ENCODE measurements at places on chromosomes 16 and 17.

DNA sequence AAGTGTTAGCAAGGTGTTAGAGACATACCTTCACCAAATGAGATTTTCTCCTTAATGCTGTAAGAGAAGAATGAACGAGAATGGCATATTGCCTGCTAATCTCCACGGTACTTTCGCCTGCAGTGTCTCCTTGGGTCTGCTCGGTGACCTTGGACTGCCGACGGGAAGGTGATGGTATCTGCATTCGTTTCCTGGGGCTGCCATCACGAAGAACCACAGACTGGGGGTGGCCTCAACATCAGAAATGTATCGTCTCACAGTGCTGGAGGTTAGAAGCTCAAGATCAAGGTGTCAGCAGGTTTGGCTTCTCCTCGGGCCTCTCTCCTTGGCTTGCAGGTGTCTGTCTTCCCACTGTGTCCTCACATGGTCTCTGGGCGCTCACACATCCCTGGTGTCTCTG is 86.3 kb upstream of the TNRC6C start:
- DNase-seq: no peak

DNA sequence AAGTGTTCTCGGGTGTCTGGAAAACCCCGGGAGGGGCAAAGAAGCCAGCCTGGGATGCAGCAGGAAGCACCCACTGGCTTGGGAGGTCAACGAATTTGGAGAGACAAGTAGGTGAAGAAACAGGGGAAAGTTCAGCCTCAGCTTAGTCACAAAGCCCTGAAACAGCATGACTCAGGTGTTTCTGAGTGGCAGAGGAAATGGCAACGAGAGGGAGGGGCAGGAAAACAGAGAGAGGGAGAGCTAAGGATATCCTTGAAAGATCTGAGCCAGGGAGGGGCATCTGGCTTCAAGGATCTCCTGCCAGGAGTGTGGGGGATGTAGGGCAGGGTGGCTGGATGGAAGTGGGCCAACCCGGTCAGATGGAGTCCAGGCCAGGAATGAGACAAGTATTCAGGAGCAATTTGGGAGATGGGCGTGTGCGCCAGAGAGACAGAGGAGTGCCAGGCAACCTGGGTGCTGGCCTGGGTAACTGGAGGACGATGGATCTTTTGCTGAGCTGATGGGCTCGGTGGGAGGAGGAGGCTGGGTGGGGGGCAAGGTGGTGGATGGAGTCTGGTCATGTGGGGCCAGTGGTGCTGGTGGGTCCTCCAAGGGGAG is 27.2 kb downstream of the ABCC3 start:
- no peak for DNase-seq

DNA sequence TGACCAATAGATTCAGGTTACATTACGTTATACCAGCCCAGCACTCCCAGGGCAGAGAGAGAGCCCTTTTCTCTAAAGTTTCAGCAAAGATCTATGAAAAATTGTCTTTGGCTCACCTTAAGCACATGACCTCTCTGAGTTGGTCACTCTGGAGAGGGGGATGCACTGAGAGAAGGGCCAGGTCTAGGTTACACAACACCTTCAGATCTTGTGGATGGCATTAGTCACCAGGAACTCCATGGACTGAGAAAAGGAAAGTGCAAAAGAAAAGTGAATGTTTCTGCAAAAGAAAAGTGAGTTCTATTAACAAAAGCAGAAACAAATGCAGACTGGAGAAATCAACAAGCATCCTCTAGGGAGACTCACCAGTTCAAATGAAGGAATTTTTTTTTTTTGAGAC is 253.3 kb upstream of the SALL1 start:
- no peak for DNase-seq

DNA sequence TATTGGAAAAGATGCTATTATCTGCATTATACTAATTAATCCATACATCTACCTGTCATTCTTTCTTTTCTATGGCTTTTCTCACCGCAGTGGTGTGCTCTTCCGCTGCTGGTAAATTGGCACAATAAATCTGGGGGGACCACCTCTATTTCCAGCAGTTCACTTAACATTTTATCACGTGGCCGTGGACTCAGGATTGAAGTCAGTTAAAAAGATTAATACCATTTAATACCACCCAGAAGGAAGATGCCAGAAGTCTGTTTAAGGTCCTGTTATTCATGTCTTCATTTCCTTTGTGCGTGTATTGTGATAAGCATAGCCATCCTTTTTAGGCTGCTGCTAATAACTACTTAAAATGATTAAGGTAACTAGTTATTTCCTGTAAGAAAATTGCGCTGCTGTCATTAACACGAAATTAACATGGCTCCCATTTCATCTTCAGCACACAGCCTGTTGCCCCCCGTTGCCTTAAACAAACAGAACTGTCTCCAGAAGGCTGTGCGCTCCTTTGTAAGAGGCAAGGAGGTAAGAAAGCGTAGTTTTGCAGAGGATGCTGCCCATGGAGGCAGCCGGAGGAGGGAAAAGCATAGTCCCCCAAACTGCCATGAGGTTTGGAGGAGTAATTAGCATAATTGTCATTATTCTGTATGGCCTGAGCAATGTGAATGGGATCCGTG is 414.4 kb downstream of the UTP18 start:
- DNase-seq: no peak

- DNase-seq: no peak
Observed at GRCh38 chr17:83144421-83145357, 65.3 kb downstream of the METRNL start.

DNA sequence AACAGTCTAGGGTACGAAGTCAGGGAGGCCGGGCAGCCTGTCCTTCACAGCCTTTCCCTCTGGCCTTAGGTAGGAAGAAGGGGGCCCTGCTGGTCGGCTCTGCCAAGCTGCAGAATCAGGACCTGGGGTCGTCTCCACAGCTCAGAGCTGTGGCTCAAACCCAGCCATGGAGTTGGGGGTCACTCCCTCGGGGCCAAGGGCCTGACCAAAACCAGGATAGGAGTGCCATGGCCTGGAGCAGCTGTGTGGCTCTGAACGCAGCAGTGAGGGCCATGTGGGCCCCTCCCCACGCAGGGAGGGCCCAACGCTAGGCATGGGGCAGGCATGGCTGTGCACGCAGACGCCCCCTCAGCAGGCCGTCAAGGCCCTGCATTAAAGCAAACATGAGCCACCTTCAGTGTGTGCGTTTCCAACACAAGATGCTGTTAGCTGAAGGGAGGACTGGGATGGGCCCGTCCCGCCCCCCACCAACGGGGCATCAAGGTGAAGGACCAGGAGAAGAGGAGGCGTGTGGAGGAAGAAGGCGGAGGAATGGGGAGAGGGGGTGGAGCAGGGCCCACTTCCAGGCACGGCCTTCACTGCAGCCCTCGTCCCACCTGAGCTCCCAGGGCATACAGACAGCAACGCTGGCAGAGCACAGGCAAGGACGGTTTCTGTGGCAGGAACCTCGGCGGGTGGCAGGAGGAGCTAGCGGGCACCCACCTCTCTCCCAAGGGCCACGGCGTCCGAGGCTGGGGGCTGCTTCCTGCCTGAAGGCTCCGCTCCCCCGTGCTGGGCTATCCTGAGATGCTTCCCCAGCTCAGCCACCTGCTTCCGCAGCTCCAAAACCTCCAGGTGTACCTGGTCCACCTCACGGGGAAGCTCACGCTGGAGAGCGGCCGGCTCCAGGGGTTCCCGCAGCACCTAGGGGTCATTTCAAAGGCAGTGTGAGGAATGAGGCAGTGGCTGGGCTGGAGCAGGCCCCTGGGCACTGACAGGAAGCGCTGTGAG is 55.3 kb downstream of the CCDC57 start:
- no peak for DNase-seq

- no peak for DNase-seq
Observed at GRCh38 chr17:2237521-2237921, 66.1 kb downstream of the SMG6 start.

DNA sequence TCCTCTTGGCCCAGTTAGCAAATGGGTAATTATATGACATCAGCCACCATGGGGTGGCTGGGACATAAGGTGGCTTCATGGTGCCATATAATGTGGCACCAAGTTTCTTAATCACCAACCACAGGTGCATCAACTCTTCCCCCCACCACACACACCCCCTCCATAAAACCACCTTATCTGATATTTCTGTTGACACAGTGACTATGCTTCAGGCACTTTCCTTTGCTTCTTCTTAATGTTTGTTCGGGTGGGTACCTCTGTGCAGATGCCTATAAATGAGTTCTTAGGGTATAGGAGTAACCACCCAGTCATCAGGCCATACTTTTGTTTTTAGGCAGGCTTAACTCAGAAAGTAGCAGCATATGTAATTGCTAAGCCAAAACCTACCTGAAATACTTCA is 29.5 kb downstream of the RNF43 start:
- DNase-seq: no peak

DNA sequence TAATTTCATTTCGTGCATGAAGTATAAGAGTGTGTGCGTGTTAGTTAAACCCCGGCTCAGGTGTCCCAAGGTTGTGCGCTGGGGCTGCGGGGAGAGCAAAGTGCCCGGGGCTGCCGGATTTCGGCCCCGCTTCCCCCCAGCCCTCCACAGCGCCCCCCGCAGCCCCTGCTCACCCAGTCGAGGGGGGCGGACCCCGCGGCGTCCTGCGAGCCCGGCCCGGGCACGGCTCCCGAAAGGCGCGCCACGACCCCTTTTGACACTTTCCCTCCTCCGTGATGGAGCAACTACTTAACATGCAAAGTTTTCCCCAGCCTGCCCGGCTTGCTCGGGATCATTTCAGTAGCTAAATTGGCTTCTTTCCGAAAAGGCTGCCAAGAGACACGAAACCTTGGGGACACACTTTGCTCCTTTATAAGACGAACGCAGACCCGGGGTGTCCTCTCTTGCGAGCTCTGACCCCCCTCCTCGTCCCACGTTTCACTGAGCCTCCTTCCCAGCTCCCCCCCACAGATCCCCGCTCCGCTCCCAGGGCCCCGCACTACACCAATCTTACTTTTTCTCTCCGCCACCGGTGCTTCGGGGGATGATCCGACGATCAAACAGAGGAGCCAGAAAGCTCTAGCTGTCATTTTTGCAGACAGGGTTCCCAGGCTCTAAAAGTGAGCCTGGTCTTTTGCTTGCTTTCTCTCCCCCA is 552 bp downstream of the C17orf58 start:
- DNase-seq: peak; percentile 23

- DNase-seq: no peak
Observed at GRCh38 chr17:8835106-8835505, 32.4 kb downstream of the PIK3R6 start.

- peak; percentile 22 for DNase-seq
Observed at GRCh38 chr17:38428643-38429371, 543 bp downstream of the ARHGAP23 start.

DNA sequence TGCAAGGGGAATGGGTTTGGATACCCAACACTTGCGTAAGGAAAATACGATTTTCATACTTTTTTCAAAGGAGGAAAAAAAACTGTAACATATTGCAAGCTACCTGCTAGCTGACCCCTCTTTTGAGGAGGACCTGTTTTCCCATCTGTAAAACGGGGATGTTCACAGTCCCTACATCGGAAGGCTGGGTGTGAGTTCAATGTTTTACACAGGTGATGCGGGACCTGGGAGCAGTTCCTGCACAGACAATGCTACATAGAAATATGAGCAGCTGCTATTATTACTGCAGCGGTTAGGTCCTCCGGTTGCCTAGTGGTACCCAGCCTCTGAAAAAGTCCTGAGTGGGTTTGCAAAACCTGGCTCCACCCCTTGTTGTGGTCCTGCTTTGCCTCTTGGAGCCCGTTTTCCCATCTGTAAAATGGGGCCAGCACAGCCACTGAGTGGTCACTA is 3.5 kb downstream of the SOCS1 start:
- DNase-seq: no peak

- DNase-seq: no peak
Observed at GRCh38 chr17:27239046-27239445, 54.9 kb upstream of the WSB1 start.

DNA sequence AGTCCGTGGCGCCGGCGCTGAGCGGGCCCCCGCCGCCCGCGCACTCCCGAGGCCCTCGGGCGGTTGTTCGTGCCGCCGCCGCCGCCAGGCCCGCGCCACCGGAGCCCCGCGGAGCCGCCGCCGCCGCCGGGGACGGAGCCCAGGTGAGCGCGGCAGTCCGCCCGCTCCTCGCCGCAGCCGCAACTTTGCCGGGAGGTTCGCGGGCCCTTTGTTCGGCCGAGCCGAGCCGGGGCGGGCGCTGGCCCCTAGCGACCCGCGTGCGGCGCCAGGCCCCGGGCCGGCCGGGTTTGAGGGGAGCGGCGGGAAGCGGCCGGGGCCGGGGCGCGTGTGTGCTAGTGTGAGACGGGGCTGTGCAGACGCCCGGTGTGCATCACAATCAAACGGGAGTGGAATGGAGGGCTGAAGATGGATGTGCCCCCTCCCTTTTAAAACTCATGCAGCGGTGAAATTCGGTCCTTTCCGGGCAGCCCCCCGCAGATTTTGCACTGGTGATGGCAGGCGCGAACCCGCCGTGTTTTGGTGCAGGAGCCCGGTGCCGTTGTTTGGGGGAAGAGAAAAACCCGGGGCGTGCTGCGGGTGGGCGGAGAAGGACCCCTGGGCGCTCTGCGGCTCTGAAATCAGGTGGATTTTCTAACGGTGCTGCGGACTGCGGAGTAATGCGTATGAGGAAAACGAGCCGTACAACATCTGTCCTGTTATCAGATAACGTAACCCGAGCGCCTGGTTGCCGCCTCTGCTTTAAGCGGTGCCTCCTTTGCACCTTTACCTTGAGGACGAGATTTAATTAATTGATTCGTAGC is 823 bp downstream of the TNRC6C start:
- peak; percentile 45 for DNase-seq

GRCh38 chr17:2690165-2691068 is 21.1 kb downstream of the CLUH start:
- DNase-seq: no peak

GRCh38 chr16:57185446-57185944 is 344 bp downstream of the PSME3IP1 start:
- DNase-seq: no peak

GRCh38 chr17:63911041-63911635 is at the start of gene CSHL1:
Gene CSHL1 (minus strand): TSS chr17:63911258. CDS start chr17:63911196, 62 bp downstream.
- no peak for DNase-seq

All from activated naive CD8-positive, alpha-beta T cell treated with anti-CD3 and anti-CD28 coated beads for 36 hours (primary cell).